ENCODE measurements at places on chromosomes 13 and 19.

GRCh38 chr13:70339738-70340137 is 231.5 kb upstream of the KLHL1 start:
- no peak for DNase-seq

GRCh38 chr13:20616059-20616797 is 49.3 kb downstream of the IFT88 start:
- no peak for DNase-seq

GRCh38 chr13:20990910-20991525 is 70.4 kb downstream of the LATS2 start:
- no peak for DNase-seq

GRCh38 chr19:11091703-11092153 is 2.5 kb downstream of the LDLR start:
- DNase-seq = no peak

DNA sequence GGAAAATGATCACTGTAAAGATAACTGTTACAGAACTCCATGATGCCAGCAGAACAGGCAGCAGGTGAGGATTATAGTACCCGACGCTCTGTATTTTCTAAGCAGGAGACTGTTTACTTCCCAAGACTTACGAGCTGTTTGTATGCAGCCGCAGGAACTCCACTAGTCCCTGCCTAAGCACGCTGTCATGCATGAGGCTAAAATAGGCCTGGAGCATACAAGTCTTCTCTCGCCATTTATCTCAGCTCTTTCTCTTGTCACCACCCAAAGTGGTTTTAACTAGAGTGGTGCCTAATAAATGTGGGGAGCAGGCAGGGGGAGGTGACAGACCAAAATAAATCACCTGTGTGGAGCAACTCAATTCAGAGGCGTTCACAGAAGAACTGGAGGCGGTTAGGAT is 175.8 kb downstream of the TDRD3 start:
- no peak for DNase-seq

DNA sequence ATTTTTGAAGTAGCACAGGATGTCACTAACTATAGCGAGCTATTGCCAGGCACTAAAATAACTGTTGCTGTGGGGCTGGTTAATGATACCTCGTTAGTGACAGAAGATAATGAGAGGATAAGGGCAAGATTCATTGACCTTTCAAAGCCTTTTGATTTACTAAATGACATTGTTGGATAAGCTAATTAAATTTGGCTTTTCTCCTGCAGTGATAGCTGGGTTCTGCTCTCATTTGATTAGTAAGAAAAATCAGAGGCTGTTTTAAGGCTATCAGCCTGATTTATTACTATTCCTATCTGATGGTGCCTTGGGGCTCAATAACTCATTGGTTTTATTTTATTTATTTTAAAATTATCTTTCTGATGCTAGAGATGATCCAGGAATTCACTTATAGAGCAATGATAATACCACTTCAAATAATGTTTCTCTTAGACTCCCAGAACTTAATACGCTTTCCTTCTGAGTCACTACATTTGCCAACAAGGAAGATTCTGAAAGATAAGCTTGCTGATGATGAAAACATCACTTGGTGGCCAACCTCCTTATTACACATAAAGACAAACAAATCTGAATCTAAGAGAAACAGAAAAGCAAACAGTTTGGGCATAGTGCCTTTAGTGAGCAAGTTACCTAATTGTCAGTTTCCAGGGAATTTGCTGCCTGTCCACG is 501.3 kb upstream of the ARGLU1 start:
- DNase-seq = no peak

DNA sequence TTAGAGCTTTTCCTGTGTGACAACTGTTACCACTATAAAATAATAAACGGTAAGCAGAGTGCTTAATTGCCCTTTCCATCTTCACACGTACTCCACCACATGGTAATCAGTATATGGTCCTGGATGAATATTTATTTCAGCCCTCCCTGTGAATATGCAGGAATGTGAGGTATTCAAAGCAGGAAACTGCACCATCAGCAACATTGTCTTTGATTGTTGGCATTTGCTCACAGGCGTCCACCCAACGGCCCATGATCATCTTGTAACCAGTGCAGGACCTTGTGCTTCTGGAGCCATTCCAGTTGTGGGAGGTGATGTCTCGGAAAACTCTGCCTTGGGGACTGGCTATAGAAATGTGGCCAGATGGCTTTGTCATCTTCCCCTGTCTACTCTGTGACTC is 132.6 kb downstream of the COG6 start:
- no peak for DNase-seq

DNA sequence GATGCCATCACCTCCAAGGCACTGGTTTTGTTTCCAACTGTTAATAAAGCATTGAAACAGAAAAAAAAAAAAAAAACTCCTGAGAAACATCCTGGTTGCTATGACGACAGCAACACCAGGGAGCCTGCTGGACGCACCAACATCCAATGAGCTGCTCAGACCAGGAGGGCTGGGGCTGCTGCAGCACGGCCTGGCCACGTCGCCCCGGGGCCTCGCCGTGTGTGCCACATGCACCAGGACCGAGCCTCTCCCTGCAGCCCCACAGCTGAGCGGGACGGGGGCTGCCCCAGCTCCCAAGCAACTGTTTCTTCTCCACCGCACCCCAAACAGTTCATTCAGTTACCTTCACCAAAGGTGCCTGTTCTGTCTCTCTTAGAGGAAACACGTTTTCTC is 54.5 kb downstream of the RASA3 start:
- no peak for DNase-seq

DNA sequence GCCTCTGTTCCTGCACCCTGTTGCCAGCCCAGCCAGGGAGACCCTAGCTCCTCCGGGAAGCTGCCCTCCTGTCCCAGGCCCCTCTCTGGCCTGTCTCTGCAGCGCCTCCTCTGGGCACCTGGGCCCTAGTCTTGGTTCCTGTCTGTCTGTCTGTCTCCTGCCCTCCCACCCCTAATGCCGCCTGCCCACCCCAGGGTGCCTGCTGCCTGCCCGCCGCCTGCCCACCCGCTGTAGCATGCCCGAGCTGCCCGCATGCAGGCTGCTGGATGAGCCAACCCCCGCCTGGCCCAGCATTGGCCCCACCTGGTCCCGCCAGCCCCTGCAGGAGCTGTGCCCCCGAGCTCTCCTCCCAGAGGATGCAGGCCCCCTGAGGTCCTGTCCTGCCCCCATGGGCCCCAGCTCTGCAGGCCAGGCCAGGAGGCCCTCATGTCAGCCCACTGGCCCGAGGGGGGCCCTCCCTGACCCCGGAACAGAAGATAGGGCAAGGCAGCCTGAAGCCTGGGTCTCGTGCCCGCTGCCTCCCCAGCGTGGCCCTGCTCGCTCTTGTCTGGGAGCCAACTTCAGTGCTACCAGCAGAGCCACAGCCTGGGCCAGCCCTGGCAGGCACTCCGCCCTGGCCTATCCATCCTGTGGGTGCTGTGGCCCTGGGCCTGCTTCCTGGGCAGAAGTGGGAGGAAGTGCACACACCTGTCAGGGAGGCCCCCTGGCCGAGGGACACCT is 5.2 kb downstream of the MAP2K7 start:
- DNase-seq = no peak

- DNase-seq = no peak
Observed at GRCh38 chr13:23794267-23795161, 94.7 kb downstream of the MIPEP start.

- no peak for DNase-seq
Observed at GRCh38 chr19:3483226-3483628, at the start of gene SMIM44. TSS of gene SMIM44 (minus strand) at chr19:3483441. CDS start at chr19:3483403, 38 bp downstream.

GRCh38 chr13:32830336-32831031 is 185.7 kb upstream of the KL start:
- no peak for DNase-seq

DNA sequence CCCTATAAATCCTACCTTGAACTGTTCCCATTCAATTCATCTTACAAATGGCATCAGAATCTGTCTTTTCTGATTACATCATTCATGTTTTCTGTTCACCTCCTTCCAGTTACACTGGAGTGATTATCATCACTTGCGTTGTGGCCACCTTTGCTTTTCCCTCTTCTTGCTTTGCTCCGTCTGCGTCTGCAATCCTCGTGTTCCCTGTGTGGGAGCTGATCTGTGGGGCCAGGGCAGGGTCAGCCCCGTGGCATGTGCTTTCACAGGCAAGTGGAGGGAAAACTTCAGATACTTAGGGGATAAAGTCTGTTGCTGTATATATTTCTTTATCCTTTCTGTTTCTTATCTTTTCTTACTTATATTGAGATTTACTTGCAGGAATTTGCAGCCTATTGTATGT is 277.7 kb downstream of the SLC7A1 start:
- no peak for DNase-seq

GRCh38 chr13:94673851-94674250 is 38.5 kb downstream of the SOX21 start:
- no peak for DNase-seq

All from neuronal stem cell (in vitro differentiated cells).